T-helper 2 cell treated with Interferon-gamma antibody and Interleukin-4, amounts not matched to agents 5 μg/mL and 100 μg/mL, for 36 hours (primary cell): ENCODE measurements at places on chromosomes 6 and 20.

- DNase-seq, result no peak
These were observed 314.2 kb downstream of the CDC5L start for GRCh38 chr6:44701637-44702101.

DNA sequence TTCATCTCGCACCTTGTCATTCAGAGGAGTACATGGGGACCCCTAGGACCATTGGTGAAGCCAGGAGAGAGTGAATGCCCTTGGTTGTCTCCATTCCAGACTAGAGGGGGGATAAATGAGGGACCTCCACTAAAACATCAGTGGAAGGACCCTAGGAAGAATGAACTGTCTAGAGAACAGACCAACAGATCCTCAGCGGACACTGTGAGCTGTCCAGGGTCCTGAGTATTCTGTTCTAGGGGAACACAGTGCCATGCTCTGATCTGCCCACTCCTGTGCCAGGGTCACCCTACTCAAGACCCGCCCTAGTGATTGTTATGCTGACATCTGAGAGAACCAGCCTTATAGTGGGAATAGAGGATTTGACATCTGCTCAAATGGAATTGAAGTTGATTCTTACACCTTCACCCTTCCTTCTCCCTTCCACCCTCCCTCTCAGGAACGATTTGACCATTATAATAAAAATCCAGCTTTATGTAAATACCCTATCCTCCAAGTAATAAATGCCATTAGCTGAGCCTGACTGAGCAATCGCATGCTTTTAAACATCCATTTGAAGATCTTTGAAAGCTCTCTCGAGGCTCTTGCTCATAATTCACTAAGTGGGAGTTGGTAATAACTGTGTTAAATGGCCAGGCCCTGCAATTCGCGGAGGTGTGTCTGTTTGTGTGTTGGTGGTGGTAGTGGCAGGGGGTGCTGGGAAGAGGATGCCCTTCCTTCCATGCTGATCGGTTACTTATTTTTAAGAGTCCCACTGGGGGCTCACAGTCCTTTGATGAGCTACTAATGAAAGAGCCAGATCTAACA lies 43.6 kb upstream of the SLC32A1 start:
- DNase-seq, result no peak

DNA sequence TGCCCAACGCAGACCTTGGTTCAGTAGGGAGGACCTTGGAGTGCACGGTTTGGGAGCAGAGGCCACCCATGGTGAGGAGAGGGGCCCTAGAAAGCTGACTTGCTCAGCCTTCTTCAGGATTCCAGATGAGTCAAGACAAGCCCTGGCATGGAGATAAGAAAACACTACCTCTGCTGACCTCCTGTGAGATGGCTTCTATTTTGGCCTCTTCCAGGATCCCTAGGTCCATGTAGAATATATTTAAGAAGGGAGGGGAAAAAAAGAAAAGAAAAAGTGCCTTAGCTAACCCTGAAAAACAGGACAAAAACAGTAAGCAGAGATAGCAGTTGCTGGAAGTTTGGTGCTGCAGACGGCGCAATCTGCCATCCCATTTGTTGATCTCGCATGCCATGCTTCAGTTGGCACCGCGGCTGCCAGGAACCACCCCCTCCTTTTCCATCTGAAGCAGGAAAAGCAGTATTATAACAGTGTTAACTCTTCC lies 100.0 kb downstream of the ARMC2 start:
- DNase-seq, result no peak

- no peak for DNase-seq
These were observed 135.0 kb upstream of the MAN1A1 start for GRCh38 chr6:119484598-119484997.

- no peak for DNase-seq
These were observed 49.3 kb downstream of the CYB5R4 start for GRCh38 chr6:83908813-83909212.

DNA sequence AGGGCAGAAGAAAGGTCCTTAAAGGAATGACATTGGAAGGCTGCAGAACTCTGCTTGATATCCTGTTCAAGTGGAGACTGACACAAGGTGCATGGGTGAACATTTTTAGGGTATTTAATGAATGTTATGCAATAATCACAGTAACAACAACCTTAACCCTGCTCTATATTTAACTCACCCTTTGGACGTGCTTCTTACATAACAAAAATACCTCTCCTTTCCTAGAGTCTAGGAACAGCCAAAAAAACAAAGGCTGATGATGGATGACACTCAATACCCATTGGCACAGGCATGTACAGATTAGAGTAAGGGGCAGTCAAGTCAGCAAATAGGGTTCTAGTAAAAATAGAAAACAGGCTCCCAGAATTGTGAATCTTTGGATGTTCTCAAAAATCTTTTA lies 30.6 kb downstream of the ROS1 start:
- no peak for DNase-seq

DNA sequence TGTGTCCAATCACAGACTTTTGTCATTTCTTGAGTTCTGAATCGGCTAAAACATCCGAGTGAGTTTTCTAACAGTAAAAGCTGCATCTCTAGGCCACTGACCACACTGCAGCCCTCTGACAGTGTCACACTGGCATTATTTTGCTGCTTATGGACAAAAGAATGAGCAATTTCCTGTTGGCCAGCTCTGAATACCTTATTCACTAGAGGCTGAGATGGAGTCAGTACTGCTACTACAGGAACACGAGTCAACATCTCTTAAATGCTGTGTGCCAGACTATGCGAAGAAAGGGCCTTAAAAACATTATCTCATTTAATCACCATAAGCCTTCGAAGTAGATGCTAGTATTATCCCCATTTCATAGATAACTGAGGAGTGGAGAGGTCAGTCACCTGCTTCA lies 42.5 kb upstream of the IPCEF1 start:
- no peak for DNase-seq

DNA sequence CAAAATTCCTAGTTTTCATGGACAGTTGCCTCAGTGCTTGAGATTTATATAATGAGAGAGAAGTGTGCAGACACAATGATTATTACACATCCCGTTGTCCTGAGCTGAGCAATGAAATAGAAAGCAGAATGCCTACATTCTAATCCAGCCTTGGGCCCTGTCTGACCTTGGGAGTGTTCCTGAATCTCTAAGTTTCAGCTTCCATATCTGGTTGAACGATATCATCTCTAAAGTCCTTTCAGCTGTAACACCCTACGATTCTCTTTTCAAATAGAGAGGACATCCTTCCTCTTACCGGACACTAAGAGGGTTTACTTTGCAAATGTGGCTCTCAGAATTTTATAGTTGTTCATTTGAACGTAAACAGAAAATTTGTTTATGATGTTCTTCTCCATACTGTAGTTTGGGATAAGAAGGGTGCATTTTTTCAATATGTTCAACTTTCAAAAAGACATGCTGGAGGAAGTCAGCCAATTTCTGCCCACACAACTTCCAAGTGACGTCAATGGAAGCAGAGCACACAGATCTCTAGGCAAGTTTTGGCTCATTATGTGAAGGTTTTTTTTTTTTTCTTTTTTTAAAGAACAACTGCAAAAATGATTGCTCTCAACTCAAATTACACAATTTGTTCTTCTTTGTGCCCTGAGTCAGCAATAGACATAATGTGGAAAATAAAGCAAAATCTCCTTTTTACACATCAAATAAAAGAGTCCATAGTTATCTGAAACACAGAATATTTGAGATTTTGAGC lies 50.4 kb downstream of the PDE7B start:
- DNase-seq, result peak; percentile 39

DNA sequence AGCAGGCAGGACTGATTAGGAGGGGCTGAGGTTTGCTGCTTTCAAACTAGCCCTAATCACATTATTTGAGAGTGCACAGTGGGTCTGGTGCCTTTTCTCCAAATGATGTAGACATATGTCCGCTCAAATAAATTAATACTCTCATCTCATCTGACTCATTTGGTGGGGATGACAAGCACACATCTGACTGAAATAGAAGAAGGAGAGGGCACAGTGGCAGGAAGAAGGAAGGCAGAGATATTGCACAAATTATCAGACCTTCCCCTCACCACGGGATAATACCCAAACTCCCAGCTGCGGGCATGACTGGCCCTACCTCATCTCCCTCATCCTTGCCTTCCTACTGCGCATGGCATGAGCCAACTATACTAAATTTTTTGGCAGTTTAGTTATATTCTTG lies 33.9 kb upstream of the TNFRSF21 start:
- DNase-seq, result no peak

DNA sequence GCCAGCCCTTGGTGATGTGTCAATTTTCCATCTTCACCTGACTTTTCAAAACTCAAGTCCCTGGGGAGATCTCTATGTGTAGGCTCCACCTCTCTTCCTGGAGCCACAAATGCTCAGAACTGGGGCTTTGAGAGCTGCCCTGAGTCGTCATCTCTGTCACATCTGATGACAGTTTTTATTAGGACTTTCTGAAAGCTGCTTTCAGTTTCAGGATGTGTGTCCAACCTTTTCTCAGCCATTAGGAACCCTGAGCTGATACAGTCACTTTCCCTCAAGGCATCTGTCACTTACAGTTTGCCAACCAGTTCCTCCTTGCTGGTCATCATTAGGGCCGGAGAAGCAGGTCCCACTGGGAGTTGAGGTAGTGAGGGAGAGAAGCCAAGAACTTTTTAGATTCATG lies 365.9 kb upstream of the CHD6 start:
- DNase-seq, result no peak

GRCh38 chr6:124512431-124512830 lies 449.8 kb upstream of the RNF217 start:
- DNase-seq, result no peak

GRCh38 chr6:126446248-126446647 lies 106.3 kb downstream of the CENPW start:
- no peak for DNase-seq

- DNase-seq, result no peak
These were observed 16.3 kb downstream of the GTSF1L start for GRCh38 chr20:43710370-43711044.

- DNase-seq, result no peak
These were observed 19.9 kb upstream of the EXOC2 start for GRCh38 chr6:712805-713204.

DNA sequence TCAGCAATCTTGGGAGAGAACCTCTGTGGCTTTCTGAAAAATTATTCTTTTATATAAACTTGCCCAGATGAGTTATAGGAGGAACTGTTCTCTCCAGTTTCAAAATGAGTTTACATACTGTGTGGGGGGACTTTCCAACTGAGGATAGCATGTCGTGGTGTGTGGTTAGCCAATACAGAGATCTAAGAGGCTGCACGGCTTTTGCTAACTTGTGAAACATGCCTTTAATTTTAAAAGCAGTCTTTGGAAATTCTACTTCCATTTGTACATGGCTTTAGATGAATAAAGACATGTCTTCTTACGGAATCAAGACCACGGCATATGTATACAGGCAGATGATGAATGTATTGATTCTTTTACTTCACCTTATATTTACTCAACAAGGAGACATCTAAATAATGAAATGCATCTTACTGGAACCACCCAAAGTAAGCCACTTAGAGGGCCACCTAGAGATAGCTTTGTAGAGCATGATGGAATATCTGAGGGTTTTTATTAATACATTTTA lies 39.8 kb downstream of the HIVEP1 start:
- peak; percentile 76 for DNase-seq

- DNase-seq, result no peak
These were observed 23.7 kb upstream of the RBPJL start for GRCh38 chr20:45282700-45283550.

- DNase-seq, result no peak
These were observed 223.6 kb downstream of the TTLL2 start for GRCh38 chr6:167548451-167548850.

- DNase-seq, result no peak
These were observed 254.0 kb upstream of the HTR1E start for GRCh38 chr6:86683132-86683908.

DNA sequence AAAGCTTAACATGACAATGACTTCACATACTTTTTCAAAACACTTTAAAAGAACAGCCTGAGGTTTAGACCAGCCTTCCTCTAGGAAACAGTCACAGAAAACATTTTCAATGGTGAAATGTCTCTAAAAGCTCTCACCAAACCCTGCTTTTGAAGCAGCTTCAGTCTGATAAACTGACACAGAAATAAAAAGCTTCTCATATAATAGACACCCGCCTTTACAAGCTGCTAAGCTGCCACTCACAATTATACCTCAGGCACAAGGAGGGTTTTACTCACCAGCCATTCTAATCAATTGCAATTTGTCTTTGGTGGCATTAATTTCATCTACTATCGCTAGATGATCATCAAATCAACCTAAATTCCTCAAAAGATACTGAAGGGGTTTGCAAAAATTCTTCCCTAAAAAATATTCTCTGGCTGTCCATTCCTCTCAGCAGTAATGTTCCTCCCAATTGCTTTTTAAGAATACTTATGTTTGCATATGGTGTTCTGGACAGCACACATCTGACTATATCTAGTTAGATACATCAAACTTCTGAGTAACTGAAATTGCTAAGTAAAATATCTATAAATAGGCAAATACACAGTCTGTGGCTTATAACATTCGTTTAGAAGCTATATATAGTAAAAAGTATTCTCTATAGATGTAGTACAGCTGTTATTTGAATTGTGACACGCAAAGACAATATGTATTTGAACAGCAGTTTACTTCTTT lies 29.4 kb downstream of the KIF13A start:
- no peak for DNase-seq

DNA sequence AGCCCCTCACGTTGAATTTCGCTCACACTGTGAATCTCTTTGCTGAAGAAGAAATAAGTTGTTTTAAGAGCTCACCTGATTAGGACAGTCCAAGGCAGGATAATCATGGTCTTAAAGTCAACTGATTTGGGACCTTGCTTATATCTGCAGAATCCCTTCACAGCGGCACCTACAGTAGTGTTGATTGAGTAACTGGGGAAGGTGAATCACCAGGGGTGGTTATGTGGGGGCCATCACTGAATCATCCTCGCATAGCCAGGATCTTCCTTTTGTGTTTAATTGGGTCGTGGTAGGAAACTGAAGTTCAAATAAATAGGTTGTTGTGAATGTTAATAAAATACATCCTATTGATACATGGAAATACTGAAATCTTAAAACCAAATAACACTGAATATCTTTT lies 20.2 kb upstream of the MICA start:
- DNase-seq, result no peak
